NCI-H146 (cell line): ENCODE measurements at places on chromosomes 4 and X.

DNA sequence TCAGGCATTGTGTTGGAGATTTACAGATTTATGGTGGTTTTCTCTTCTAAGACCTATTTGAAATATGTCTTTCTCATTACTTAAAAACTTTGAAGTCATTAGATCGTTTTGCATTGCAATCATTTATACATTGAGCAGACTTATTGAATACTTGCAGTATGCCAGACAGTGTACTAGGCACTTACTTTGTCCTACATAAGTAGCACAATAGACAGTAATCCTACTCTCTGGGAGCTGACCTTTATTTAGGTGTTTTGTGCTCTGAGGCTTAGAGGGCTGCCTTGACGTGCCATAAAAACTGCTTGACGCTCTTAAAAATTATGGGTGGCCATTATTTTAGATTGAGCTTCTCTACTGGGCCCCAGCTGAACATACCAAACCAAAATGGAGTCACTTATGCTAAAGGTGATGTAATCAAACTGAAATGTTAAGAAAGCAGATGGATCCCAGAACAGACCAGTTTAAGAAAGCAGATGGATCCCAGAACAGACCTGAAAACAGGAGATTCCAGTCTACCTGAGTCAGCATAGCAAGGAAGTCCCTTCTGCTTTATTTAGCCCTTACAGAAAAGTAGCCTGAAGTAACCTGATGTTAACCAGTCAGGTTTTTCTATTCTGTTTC lies 42.4 kb downstream of the PTTG2 start:
- no peak for DNase-seq

DNA sequence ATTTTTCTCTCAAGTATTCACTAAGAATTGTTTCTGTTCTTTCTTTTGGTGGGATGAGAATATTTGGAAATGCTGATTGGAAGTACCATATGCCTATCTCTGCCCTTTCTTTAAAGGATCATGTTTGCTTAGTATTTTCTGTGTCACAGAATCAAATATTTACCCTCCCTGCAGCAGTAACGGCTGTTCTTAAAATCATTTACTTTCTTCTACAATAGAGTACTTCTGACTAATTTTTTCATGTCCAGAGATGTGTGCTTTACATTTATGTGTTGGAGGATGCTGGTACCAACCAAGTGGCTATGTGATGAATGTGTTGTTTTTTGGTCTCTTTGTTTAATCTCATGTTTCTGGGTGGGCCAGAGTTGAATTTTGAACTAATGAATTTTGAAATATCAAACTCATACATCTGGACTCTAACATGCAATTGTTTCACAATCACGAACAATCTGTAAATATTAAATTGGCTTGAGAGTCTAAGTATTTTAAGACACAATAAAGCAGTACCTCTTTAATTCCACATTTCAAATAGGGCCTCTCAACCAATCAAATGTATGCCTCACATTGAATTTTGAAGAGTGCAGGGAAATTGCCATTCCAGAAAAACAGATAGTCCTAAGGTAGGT lies 59.4 kb upstream of the ARSJ start:
- peak; percentile 50 for DNase-seq

DNA sequence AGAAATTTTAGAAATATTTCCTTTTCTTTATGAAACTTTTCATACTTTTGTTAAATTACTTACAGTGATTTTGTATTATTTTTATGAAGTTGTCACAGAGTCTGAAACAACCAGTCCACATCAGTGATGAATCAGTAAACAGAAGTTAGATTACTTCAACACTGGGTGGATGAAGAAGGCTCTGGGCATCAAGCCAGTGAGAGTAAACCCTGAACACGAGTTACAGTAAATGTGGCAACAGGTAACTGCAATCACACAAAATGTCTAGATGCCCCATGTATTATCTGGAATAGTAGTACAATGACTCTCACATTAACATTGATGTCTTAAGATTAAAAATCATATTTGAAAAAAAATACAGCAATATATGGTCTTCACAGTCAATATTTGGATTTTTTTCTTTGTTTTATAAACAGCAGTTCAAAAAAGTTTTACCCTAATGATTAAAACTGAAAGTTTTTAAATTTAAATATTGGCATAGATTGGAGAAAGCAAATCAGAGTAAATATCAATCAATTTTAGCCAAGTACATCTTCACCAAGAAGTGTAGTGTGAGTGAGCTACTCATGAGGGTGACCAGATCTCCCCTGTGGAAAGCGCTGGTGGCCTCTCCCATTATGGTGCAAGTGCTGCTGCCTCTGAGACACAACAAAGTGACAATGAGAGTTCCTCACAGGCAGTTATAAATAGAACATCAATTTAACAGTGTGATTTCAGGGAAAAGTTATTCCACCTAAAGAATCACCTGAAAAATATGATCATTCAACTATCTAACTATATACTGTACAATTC lies 63.2 kb upstream of the UGT2B7 start:
- DNase-seq = no peak

DNA sequence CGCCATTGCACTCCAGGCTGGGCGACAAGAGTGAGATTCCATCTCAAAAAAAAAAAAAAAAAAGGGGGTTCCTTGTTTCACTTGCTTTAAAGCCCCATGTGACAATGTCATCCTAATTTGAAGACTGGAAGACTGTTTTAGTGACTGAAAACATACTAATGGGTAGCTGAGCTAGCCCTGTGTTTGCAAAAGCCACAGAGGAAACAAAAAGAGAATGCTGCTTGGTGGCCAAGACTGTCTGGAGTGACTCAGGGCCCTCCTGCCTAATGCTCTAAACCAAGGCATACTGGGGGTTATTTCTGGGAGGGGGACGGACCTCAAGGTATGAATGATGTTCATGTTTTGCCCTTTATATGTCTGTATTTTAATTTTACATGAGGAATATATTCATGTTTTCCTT lies 16.0 kb downstream of the HPSE start:
- no peak for DNase-seq

DNA sequence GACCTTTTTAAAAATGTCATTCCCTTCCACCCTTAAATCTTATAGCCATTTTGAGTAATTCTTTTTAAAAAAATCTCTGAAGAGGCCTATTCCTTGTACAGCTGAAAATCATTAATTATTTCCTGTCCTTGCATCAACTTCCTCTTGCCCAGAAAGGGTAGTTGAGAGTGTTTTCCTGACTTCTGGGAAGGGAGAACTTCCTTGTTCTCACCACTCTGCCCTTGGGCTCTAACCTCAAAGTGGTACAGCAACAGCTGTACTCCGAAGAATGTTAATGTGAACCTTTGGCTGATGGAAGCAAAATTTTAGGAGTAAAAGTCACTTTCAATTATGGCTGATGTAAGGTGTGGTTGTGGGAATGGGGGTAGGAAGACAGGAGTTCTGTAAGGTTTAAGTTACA lies 15.1 kb upstream of the FABP2 start:
- DNase-seq = no peak
